Tracheal epithelial cell (primary cell): ENCODE measurements at places on chromosomes 7 and 10. TPM values are rescaled to one million over a fixed set of nuclear protein-coding genes. Genes with fewer than 3 reads are reported as not detected.

The CFAP69 gene
- 1.1 and 1.9 TPM in 2 replicates for total RNA-seq

The FAM25C gene
- not detected in 2 replicates for total RNA-seq

The AKR1C8 gene
- not detected in 2 replicates for total RNA-seq

The AGR3 gene
- not detected in 2 replicates for total RNA-seq

The NODAL gene
- total RNA-seq = not detected in 2 replicates

The SVOPL gene
- total RNA-seq = not detected in 2 replicates

The VPS37D gene
- 2.6 and 7.2 TPM in 2 replicates for total RNA-seq

The FAM180A gene
- not detected in 2 replicates for total RNA-seq

The CNPY1 gene
- total RNA-seq = not detected in 2 replicates

The CACNB2 gene
- under 0.01 TPM in 1 of 2 replicates, not detected in the other for total RNA-seq

The ITIH5 gene
- total RNA-seq = under 0.01 and 0.21 TPM in 2 replicates

The CALML3 gene
- 1.1 and 2.7 TPM in 2 replicates for total RNA-seq

The SH2D4B gene
- total RNA-seq = under 0.01 TPM in 1 of 2 replicates, not detected in the other

The OR2A2 gene
- not detected in 2 replicates for total RNA-seq

The BTBD16 gene
- not detected in 2 replicates for total RNA-seq

The ACHE gene
- total RNA-seq = 0.24 TPM in 1 of 2 replicates, not detected in the other

The PRRT4 gene
- under 0.01 and 0.85 TPM in 2 replicates for total RNA-seq

The LSM8 gene
- total RNA-seq = 29.6 and 36.7 TPM in 2 replicates

The TMEM184A gene
- 8.2 and 24.9 TPM in 2 replicates for total RNA-seq

The SDK1 gene
- total RNA-seq = 0.43 and 1.7 TPM in 2 replicates

The TMEM196 gene
- under 0.01 TPM in 1 of 2 replicates, not detected in the other for total RNA-seq

The CFAP70 gene
- 0.96 and 1.3 TPM in 2 replicates for total RNA-seq

The ADAM12 gene
- 5.1 TPM in 1 of 2 replicates, not detected in the other for total RNA-seq

The FBXO24 gene
- 0.64 TPM in 1 of 2 replicates, not detected in the other for total RNA-seq

The ADCY1 gene
- total RNA-seq = 0.21 and 1.9 TPM in 2 replicates

The OR6V1 gene
- not detected in 2 replicates for total RNA-seq
